Brain microvascular endothelial cell (primary cell): ENCODE measurements at places on chromosomes 1 and 21.

DNA sequence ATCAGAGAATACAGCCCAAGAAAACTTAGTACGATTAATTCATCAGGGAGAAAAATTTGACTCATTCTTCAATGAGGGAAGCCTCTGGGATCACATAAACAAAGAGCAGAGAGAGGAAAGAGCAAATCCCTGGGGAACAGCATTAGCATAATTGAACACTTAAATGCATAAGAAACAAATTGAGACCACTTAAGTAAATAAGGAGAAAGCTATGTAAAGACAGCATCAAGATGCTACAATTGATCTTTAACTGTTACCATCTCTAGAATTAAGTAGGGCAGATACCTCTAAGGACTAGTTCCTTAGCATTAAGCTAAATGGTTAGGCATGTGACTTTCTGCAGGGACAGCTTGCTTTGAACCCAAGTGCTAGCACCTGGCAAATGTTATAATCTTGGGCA lies 265.1 kb upstream of the NEGR1 start:
- no peak for DNase-seq

DNA sequence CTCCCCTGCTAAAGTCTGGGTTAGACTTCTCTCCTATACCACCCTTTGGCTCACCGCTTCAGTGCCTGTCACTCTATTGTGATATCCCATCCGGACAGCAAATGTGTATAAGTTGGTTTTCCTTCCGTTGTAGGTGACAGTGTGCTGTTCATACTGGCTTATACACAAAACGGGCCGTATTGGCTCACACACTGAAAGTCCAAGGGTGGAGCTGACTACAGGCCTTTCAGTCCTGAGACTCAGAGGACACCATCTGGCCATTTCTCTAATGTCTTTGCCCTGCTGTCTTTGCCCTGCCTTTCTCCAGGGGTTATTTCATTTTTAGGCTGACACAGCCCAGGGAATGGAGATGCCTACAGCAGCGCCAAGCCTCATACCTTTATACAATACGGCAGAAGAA lies 90.7 kb downstream of the URB2 start:
- no peak for DNase-seq

GRCh38 chr1:93827633-93828366 lies 51.2 kb downstream of the DNTTIP2 start:
- no peak for DNase-seq

DNA sequence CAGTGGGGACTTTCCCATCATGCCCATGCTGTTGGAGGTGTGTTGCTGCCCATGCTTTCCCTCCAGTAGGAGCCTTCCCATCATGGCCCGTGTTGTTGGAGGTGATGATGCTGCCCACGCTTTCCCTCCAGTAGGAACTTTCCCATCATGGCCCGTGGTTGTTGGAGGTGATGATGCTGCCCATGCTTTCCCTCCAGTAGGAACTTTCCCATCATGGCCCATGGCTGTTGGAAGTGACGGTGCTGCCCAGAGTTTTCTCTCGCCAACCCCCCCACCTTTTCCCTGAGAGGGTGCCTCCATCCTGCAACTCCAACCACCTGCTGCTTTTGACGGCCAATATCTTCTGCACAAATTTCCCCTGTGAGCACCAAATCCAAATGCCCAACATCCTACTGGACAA lies 205.7 kb downstream of the TOMM20 start:
- no peak for DNase-seq

DNA sequence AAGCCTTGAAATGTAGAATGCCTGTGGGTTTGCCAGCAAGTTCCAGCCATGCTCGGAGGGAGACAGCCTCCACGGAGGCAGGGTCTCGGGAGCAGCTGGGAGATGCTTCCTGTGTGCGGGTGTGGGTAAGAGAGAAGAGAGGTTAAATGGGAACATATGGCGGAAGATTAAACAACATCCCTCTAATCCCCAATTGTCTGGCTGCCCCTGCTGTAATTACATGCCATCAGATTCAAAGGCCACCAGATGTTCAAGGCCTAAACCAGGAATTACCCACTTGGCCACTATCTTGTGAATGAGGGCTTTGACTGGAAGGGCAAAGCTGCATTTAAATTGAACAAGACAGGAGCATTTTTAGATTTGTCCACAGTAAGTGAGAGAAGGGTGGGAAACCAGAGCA lies 81.4 kb upstream of the BACE2 start:
- no peak for DNase-seq

DNA sequence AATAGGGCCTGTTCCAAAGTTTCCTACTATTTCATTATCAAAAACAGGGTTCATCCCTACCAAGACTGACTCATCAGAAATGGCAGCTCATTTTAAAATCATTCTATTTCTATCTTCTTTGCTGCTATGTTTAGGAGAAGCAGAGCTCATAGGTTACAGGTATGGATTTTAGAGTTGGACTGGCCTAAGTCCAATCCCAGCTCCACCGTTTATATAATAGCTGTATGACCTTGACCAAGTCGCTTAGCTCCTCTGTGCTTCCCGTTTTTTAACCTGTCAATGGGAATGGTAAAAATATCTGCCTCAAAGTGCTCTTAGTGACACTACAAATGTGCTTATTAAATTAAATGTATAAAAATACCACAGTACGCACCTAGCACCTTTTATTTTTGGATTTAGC lies 412.6 kb downstream of the ZP4 start:
- DNase-seq: no peak

DNA sequence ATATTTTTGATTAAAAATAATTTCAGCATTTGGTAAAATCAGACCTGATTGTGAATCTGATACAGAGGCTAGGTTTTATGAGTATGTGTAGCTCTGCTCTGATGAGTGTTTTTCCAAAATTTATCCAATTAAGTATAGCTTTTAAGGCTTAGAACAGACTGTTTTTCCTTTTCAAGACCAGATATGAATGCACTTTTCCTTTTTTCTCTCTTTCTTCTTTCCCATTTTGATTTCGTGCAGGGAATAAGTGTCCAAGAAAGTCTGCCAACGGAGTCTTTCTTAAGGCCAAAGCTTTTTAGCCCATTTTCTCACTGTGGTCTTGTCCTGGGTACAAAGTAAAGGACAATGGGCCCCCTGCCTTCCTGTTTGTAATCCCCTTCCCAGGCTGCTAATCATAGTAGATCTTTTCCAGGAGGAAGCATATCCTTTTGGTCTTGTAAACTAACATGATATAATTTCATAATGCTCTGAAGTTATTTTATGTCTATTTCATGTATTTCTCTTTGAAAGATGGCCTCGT lies 2.9 kb downstream of the KIF1B start:
- no peak for DNase-seq

GRCh38 chr1:145901312-145902021 lies 8.4 kb downstream of the ITGA10 start:
- DNase-seq: no peak

- DNase-seq: no peak
Measured at GRCh38 chr1:205237526-205238484, 10.1 kb downstream of the TMCC2 start.

GRCh38 chr1:119253366-119253765 lies 112.9 kb upstream of the WARS2 start:
- DNase-seq: no peak

- DNase-seq: no peak
Measured at GRCh38 chr1:165010418-165011070, 346.0 kb downstream of the LMX1A start.

- DNase-seq: no peak
Measured at GRCh38 chr1:3785045-3785444, 11.3 kb downstream of the LRRC47 start.

GRCh38 chr1:182549346-182549745 lies 39.7 kb downstream of the RNASEL start:
- no peak for DNase-seq

DNA sequence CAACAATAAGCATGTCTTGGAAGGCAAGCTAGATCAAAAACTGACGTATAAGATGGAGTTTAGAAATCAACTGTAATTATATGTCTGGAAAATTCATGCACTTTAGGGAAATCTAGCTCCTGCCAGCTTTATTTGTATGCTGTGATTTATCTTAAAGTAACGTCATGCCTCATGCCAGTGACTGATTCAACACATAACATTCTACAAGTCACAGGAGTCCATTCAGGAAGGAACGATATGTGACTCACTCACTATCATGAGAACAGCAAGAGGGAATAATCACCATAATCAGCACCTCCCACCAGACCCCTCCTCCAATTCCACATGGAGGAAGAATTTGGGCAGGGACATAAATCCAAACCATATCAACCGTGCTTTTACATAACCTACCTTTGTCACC lies 682.4 kb upstream of the ADAMTS5 start:
- DNase-seq: peak; percentile 95

- no peak for DNase-seq
Measured at GRCh38 chr1:115666702-115667101, 24.9 kb downstream of the VANGL1 start.

DNA sequence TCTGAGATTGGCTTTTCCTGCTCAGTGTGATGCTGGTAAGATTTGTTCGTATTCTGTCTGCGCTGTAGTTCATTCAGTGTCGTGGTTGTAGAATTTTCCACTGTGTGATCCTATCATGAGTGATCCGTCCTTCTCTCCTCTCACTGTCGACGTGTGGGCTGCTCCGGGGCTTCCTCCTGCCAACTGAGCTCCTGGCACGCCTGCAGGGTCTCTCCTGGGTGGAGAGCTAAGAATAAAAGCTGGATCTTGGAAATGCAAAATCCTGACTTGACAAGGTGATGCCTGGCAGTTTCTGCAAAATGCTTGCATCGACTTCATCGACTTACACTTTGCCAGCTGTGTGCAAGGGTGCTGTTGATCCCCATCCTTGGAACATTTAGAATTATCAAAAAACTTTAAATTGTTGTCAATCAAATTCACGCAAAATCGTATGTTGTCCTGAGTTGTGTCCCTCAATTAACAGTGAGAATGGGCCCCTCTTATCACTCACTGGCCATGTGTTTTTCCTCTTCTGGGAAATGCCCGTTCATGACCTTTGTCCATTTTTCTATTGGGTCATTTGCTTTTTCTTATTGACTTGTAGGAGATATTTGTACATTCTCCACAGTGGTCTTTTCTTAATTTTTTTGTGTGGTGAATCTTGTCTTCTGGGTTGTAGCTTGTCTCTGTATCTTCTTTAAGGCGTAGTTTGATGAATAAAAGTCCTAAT lies 125.5 kb downstream of the CRYAA start:
- no peak for DNase-seq

GRCh38 chr21:45251635-45252447 lies 35.9 kb downstream of the POFUT2 start:
- DNase-seq: no peak

GRCh38 chr1:77866296-77866695 lies 22.1 kb upstream of the NEXN start:
- peak; percentile 33 for DNase-seq
